ENCODE measurements at places on chromosomes 5 and 9.

- DNase-seq, result peak; percentile 57
Measured at GRCh38 chr5:110413856-110414255, 312.6 kb downstream of the TMEM232 start.

GRCh38 chr5:139745800-139746690 is 49.6 kb upstream of the PSD2 start:
- peak; percentile 64 for DNase-seq

- peak; percentile 49 for DNase-seq
Measured at GRCh38 chr9:31030741-31031202, 1353.7 kb upstream of the ACO1 start.

DNA sequence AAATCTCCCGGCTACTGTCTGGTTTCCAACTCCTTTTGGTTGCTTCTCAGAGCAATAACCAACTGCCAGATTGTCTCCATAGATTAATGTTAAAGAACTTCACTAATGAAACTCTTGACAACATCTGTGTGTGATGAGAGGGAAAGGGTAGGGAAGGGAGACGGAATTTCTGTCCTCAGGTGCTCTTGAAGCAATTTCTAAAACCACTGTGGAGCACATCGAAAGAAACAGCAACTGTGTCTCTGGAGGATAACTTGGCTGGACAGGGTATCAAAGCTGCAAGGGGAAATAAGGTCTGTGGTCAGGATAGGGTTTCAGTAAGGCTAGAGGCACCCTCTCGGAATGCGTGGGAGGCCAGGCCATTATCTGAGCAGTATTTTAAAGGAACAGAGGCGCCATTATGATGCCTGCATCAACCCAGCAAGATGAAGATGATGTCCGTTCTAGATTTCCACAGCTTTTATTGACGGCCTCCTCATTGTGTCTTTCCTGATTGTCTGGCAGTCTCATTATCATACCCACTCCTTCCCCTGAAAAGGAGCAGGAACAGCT is 76.6 kb downstream of the RORB start:
- no peak for DNase-seq

- DNase-seq, result no peak
Measured at GRCh38 chr5:153276151-153276550, 214.3 kb upstream of the GRIA1 start.

DNA sequence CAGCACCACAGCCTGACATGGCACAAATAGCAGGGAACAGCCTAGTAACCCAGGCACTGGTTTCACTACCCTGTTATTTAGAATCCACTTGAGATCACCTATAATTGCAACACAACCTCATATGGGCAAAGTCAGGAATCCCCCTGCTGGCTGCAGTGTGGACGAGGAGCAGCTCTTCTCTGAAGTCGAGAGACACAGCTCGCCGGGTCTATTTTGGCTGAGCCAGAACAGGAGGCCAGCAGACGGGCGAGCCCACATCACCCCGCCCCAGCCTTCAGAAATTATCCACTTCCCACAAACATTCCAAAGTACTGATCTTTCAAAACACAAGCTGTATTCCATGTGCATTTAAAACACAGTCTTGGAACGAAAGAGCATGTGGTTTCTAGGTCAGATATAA is 179.0 kb downstream of the ROR2 start:
- peak; percentile 93 for DNase-seq

DNA sequence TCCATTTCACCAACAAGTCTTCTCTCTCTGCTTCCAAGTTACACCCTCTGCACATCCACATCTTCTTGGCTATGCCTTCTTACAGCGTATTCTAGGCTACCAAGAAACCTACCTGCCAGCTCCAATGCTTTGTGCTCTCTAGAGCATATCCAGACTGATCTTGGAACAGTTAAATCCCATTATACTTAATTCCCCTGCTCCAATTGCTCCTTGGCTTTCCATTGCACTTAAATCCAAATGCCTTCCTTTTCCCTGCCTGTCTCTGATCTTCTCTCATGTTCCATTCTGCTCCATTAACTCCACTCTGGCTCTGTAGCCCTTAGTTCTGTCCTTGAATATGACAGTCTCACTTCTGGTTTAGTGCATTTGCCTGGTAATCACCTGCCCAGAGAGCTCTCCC is 322.4 kb downstream of the LRRC70 start:
- no peak for DNase-seq

GRCh38 chr5:44178414-44178813 is 210.8 kb downstream of the FGF10 start:
- no peak for DNase-seq

GRCh38 chr5:11719888-11720481 is 184.3 kb downstream of the CTNND2 start:
- DNase-seq, result no peak

- no peak for DNase-seq
Measured at GRCh38 chr9:3027210-3027609, 183.3 kb upstream of the PUM3 start.

- no peak for DNase-seq
Measured at GRCh38 chr9:18014556-18014955, 435.7 kb downstream of the SH3GL2 start.

DNA sequence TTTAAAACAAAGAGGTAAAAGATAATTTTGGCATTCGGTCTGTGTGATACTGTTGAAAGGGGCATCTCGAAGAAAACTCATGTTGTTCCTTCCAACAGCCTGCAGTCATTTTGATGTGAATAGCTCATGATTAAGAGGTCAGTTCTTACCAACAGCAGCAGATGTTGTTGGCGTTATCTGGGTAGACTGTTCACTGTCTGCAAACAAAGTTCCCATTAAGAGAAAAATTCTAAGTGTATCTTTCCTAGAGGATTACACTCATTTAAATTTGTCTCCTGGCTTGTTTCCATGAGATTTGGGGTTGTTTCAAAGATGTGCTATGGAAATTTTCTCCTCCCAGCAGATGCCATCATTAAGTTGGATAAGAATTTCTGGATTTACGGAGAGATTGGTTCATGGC is 138.2 kb upstream of the RORB start:
- no peak for DNase-seq

- DNase-seq, result peak; percentile 52
Measured at GRCh38 chr5:59608745-59609144, 284.8 kb downstream of the PDE4D start.

- DNase-seq, result no peak
Measured at GRCh38 chr9:130626249-130626996, 38.0 kb upstream of the PRDM12 start.

DNA sequence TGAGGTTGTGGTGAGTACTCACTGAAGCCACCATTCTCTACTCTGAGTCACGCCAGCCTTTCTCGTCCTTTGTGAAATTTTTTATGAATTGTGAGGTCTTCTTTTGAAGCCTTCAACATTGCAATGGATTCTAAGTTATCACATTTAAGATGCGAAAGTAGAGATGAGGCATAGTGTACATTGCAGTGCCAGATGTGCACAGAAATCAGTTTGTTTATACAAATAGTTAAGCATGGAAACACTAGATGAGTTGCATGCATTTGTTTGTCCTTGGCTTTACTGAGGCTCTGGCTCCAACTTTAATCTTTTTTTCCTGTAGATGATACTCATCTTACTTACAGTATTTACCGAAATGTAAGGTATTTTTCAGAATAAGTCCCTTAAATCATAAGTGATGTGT is 453.7 kb upstream of the RIOK2 start:
- DNase-seq, result no peak

GRCh38 chr9:99731950-99732349 is 89.7 kb upstream of the NR4A3 start:
- no peak for DNase-seq

DNA sequence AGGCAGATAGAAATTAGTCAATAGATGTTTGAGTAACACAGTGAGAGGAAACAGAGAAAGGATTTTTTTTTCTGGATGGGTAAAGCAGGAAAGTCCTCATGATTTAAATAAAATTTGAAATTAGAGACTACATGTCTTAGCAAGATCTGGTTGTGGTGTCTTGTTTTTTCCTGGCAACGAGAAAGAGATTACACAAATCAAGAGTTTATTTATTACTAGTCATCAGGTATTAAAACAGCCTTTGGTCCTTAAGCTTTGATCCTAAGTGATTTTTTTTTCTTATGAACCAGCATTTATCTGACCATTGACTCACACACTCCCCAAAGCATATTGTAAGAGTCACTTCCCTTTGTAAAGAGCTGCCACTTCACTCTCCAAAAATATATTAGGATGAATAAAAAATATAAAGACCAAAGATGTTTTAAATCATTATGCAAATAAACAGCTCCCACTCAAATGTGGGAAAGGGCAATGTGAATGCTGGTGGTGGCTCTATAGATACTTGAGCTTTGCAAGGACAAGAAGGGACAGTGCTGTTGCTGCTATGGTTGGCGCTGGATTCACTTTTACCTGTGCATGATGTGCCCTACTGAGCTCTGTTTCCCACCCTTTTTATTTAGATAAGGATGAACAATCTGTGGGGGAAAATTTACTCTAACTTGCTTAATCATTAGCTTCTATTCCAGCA is 1726.5 kb downstream of the MAT2B start:
- DNase-seq, result no peak

DNA sequence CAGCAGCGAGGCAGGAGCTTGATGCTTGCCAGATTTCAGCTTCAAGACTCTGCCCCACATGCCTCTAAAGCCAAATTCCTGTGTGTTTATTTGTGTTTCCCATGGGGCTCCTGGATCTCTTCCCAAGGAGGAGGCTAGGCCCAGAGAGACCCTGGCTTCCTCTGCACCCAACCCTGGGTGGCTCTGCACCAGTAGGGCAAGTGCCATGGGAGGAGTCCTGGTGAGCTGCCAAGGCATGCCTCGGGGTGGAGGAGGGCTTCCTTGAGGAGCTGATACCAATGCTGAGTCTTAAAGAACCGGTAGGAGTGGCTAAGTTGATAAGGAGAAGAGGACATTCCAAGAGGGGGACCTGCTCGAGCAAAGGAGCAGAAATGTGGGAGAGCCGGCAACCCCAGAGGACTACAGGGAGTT is 6.8 kb upstream of the TIFAB start:
- no peak for DNase-seq

- DNase-seq, result no peak
Measured at GRCh38 chr5:135051399-135051798, 17.4 kb upstream of the PITX1 start.

GRCh38 chr5:88674356-88675167 is 208.4 kb downstream of the MEF2C start:
- DNase-seq, result no peak

DNA sequence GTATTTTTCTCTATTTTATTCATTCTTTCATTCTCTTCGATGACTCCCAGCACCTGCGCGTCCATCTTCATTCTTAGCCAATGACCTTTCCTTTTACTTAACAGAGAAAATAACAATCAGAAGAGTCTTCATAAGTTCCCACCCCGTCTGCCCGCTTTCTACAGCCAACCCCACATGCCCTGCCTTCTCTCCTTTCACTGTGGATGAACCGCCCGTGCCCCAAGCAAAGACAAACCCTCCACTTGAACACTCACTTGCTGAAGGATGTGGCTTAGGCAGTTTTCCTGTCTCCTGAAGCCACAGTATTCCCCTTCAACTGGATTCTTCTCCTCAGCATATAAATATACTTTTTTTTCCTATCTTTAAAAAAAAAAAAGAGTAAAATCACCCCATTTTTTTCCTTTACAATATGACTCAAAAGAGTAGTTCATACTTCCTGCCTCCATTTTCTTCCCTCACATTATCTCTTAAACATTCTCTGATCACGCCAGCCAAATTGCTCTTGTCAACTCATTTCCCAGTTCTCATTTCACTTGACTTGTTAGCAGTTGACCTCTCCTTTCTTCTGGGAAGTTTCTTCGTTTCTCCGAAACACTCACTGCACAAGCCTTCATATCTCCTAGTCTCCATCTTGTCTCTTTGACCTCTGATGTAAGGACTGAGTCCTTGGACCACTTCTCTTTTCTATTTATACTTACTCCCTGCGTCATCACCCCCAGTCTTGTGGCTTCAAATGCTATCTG is 11.1 kb downstream of the NIPSNAP3B start:
- DNase-seq, result no peak

- DNase-seq, result no peak
Measured at GRCh38 chr9:71509054-71509453, 259.3 kb downstream of the CEMIP2 start.

- DNase-seq, result no peak
Measured at GRCh38 chr9:115411516-115411915, 293.6 kb upstream of the TNC start.

DNA sequence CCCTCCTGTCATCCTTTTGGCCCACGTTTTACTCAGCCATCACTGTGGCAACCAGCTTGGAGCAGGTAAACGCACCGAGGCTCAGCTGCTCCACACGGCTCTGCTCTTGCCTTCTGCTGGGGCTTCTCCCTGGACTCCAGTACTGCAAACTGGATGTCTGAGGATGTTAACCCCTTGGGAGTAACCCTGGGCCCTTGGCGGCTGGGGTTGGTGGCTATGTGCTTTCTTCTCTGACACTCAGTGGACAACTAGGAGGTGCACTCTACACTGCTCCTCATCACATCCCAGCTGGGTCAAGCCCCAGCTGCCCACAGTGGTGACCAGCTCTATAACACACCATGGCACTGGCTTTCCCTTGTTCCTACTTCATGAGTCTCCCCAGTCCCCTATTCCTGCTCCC is 12.2 kb upstream of the CYSTM1 start:
- DNase-seq, result no peak

DNA sequence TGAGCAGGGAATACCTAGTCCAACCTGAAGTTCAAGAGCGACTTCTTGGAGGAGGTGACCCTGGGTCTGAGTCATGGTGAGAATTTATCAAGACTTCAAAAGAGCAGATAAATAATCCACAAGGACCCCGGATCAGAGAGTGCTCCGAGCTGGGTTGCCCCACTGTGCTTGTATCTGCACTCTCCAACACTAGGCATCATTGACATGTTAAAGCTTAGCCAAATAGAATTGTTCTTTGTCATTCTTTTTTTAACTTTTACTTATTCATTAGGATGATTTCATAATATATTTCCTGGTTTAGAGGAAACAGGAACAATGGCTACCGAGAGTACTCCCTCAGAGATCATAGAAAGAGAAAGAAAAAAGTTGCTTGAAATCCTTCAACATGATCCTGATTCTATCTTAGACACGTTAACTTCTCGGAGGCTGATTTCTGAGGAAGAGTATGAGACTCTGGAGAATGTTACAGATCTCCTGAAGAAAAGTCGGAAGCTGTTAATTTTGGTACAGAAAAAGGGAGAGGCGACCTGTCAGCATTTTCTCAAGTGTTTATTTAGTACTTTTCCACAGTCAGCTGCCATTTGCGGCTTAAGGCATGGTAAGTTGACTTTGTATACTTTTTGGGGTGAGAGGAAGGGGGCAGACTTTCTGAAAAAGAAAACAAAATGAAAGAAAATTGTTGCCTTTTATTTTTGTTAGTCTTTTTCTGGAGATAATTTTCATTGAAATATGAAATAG is at the start of gene CARD6:
CARD6 (plus strand) TSS at position 300 of the 738 bp plus-strand sequence; CDS start at position 316, 16 bp downstream.
- DNase-seq, result no peak

Measured in fibroblast of skin of left biceps (primary cell).